ENCODE measurements at places on chromosomes 3 and 15. TPM values are rescaled to one million over a fixed set of nuclear protein-coding genes. Genes with fewer than 3 reads are reported as not detected.

The SEMA3G gene
- 23.1 TPM for total RNA-seq

The ZBTB20 gene
- total RNA-seq, result 157 TPM

The GMNC gene
- total RNA-seq, result 0.64 TPM

GRCh38 chr3:60417576-60417975 lies 833.7 kb downstream of the FHIT start:
- no peak overlapping the region for H3K27ac ChIP-seq
- H3K4me1 ChIP-seq, result no peaks in the 10 kb centered on the region
- no peak overlapping the region for H3K4me3 ChIP-seq
- H3K36me3 ChIP-seq, result no peaks in the 10 kb centered on the region
- DNase-seq, result no peak

- H3K4me3 ChIP-seq, result no peak overlapping the region
- peak; percentile 48 for DNase-seq
- no peak overlapping the region for H3K27ac ChIP-seq
- H3K4me1 ChIP-seq, result no peaks in the 10 kb centered on the region
Measured at GRCh38 chr15:65824031-65824743, 32.1 kb upstream of the DENND4A start.

GRCh38 chr15:35698966-35699575 lies 153.1 kb upstream of the DPH6 start:
- no peaks in the 10 kb centered on the region for H3K36me3 ChIP-seq
- peaks cover 5% of the 10 kb centered on the region for H3K4me1 ChIP-seq

The FGF12 gene
- total RNA-seq, result 1.0 TPM

- H3K27me3 ChIP-seq, result no peaks in the 10 kb centered on the region
- DNase-seq, result no peak
- H3K36me3 ChIP-seq, result no peaks in the 10 kb centered on the region
- no peaks in the 10 kb centered on the region for H3K4me1 ChIP-seq
- H3K4me3 ChIP-seq, result no peak overlapping the region
Measured at GRCh38 chr15:100832149-100832942, 47.3 kb upstream of the ALDH1A3 start.

The LRTM1 gene
- not detected for total RNA-seq

GRCh38 chr15:23516866-23517265 lies 48.6 kb upstream of the MKRN3 start:
- DNase-seq, result no peak
- H3K27me3 ChIP-seq, result no peaks in the 10 kb centered on the region
- H3K4me1 ChIP-seq, result no peaks in the 10 kb centered on the region
- H3K36me3 ChIP-seq, result no peaks in the 10 kb centered on the region
- H3K4me3 ChIP-seq, result no peak overlapping the region

Data from uterus (tissue), 4 donors.